ENCODE measurements at places on chromosomes 1 and 21.

DNA sequence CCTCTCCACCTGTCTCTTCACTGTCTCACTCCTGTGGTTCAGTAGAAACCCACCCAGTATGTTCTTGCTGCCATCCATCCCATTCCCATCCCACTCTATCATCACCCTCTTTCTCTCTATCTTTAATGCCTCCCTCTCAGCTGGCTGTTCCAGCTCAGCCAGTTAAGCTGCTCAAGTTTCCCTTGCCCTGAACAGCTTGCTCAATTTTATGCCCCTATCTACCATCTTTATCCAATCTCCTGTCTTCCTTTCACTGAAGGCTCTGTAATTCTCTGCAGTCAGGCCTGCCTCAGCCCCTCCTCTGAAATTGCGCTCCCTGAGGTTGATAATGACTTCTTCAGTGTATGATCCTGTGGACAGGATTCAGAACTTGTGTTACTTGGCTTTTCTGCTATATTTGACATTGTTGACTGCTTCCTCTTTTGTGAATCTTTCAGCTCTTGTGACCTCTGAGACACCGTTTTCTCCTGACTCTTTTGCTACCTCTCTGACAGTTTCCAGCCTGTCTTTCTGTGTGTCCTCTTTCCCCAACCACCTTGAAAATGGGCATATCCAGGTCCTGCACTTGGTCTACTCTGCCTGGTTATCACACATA, 13.9 kb upstream of the BCAR3 start:
- DNase-seq = no peak

DNA sequence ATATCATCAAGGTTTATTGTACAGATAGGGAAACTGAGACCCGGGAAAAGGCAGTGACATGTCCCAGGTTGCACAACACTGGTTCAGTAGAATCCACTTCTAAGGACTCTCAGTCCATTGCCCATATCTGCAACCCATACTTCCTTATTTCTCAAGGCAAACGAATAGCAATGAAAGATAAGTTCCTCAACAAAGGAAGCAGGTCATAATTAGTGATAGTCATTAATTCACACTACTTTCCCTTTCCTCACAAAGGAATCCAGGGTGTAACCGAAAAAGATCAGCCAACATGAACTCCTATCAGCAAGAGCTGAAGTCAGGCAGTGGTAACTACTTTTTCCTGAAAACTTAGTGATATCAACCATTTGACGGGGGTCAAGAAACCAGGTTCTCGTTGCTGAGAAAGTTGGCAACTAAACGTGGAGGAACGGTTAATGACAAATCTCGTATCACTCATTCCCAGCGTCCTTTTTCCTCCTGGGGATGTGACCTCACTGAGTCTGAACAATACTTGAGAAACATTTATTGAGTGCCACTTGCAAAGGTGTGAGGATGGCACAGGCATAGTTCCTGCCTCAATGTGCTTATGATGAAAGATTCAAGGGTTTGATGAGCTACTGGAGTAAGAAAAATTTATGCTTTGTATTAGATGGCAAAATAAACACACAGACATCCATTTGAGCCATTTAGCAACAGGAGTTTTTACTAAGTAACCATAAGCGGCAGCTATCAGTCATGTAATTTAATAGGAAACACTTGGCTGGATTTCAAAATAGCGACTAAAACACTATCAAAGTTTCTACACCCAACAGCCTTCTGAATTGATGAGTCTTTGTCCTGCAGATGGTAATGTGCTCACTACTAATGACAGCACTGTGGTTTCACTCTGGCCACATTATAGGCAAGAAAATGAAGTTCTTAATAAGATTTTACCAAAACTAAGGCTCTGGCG, 82.3 kb downstream of the PLPP3 start:
- no peak for DNase-seq

DNA sequence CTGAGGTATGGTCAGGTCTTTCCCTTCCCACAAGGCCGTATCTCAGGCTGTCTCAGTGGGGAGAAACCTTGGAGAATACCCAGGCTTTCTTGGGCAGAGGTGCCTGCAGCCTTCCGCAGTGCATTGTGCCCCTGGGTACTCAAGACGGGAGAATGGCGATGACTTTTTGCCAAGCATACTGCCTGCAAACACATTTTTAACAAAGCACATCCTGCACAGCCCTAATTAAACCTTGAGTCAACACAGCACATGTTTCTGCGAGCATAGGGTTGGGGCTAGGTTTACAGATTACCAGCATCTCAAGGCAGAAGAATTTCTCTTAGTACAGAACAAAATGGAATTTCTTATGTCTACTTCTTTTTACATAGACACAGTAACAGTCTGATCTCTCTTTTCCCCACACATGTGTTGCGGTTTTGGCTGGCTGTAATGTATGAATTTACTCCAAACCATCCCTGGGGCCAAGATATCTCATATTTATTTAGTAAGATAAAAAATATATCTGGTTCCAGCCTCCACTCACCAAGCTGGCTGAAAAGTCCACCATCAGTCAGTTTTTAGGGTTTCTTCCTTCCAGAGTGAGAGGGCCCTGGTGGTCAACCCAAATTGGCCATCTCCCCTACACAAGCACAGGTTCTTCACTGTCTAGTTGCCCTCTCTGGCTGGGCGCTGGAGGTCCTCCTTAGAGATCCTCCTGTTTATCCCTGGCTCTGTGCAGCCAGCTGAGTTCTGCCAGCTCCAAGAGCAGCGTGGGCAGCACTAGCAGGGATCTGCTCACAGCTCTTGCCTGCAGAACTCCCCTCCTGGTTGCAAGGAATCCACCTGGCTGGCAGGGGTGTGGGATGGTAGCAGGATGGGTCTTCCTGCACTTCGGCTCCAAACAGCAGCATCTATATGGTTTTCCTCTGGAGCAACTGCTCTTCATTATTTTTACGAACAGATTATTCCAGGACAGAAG, 2.6 kb downstream of the FAAH start:
- no peak for DNase-seq

GRCh38 chr1:55579332-55580001, 364.3 kb upstream of the USP24 start:
- DNase-seq = no peak

DNA sequence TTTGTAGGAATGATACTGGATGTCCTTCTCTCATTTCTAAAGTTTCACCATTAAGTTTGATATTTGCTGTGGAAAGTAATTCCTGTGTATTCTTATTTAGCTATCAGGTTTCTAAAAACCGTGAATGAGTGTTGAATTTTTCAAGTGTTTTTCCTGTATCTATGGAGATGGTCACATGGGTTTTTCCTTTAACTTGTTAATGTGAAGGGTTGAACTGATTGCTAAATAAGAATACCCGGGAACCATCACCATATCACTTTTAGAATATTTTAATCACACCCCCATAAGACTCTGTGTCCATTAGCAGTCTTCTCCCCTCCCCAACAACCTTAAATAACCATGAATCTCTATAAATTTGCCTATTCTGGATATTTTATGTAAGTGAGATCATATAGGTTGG, 16.5 kb upstream of the ASAP3 start:
- no peak for DNase-seq

- DNase-seq = no peak
Observed at GRCh38 chr1:39127513-39127912, 77.0 kb upstream of the MACF1 start.

All from HFFc6 (cell line).